DMS79 (cell line): ENCODE measurements at places on chromosomes 3 and 15.

- no peak for DNase-seq
These were observed 6.3 kb downstream of the CLK3 start for GRCh38 chr15:74621936-74622335.

DNA sequence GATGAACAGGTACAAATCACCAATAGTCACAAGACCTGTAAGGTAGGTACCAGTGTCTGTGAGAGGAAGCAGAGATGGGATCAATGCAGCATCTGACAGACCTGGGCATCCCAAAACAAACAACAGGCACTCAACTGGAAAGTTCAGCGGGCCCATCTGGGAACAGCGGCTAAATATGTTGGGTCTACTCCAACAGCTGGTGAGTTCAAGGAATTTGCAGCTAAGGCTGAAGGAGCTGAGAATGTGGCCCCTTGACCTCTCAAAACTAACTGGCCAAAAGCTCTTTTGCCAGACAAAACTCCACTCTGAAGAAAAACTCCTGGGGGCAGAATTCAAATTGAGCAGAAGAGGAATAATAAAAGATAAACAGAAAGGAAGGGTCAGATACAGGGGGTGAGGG lies 24.4 kb downstream of the AVEN start:
- no peak for DNase-seq

GRCh38 chr3:123605789-123606234 lies 21.0 kb upstream of the HACD2 start:
- no peak for DNase-seq

GRCh38 chr3:335240-335639 lies 138.7 kb downstream of the CHL1 start:
- no peak for DNase-seq

DNA sequence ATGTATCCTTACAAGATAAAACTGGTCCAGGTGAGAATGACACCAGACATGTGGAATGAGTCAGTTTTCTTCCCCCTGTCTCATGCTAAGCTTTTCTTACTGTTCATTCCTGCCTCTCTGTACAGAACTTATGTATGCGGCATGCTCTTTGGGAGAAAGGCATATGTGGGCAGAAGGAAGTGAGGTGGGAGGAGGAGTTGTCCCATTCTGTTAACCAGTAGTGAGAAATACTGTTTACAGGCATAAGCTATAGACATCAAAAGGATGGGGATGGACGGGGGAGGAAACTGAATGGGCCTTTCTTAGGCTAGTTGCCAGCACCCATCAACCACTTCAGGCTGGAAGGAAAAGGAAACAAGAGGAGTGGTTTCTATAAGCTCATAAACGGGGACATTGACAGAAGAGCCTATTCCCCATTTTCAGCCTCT lies 143.6 kb upstream of the BHLHE40 start:
- DNase-seq, result peak; percentile 63

DNA sequence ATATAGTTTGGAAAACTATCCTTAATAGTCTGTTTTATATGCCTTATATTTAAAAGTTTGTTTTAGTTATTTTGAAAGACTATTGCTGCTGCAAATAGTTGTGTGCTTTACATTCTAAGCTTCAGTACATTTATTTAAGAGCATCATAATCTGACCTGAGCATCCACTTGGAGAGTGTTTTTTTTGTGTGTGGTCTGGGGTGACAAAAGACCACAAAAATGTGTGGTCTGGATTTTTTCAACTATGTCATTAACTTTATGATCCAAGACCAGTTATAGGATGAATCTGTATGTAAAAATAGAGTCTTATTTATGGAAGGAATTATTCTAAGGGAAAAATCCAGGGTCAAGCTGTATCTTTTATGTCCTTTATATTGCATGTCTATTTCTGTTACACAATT lies 77.4 kb downstream of the SLTM start:
- no peak for DNase-seq

GRCh38 chr15:96484830-96485229 lies 154.3 kb downstream of the NR2F2 start:
- no peak for DNase-seq

DNA sequence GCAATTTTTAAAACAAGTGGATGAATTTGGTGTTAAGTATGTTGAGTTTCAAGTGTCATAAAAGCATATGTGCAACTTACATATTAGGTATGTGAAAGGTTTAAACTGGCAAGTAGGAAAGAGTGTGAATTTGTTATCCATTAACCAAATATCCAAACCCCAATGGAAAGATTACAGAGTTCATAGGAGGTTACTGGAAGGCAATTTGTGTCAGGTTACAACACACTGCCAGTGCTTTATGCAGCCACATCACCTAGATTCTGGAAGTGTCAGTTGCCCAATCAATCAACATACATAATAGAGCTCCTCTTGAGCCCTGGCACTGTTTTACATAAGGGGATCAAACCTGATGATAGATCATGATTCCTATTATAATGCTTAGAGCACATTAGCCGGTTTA lies 261.0 kb downstream of the ROBO1 start:
- no peak for DNase-seq

DNA sequence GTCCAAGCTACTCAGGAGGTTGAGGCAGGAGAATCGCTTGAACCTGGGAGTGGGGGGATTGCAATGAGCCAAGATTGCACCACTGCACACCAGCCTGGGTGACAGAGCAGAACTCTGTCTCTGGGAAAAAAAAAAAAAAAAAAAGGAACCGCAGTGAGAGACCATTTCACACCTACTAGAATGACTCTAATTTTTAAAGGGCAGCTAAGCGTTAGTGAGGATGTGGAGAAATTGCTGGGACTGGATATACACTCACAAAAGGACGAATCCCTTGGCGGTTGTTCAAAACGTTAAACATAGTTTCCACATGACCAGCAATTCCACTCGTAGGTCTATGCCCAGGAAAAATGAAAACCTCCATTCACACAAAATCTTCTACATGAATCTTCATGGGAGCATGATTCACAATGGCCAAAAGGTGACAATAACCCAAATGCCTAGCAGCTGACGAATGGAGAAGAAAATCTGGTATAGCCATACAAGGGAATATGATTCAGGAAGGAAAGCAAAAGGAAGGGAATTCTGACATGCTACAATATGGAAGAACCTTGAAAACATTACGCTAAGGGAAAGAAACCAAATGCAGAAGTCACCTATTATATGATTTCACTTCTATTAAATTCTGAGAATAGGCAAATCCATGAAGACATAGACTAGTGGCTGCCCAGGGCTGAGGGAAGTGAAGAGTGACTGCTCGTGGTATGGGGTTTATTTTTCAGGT lies 127.0 kb downstream of the CHSY1 start:
- DNase-seq, result no peak

GRCh38 chr15:69213786-69214185 lies 53.4 kb downstream of the GLCE start:
- no peak for DNase-seq

GRCh38 chr3:125137358-125138033 lies 75.1 kb downstream of the SLC12A8 start:
- DNase-seq, result no peak

DNA sequence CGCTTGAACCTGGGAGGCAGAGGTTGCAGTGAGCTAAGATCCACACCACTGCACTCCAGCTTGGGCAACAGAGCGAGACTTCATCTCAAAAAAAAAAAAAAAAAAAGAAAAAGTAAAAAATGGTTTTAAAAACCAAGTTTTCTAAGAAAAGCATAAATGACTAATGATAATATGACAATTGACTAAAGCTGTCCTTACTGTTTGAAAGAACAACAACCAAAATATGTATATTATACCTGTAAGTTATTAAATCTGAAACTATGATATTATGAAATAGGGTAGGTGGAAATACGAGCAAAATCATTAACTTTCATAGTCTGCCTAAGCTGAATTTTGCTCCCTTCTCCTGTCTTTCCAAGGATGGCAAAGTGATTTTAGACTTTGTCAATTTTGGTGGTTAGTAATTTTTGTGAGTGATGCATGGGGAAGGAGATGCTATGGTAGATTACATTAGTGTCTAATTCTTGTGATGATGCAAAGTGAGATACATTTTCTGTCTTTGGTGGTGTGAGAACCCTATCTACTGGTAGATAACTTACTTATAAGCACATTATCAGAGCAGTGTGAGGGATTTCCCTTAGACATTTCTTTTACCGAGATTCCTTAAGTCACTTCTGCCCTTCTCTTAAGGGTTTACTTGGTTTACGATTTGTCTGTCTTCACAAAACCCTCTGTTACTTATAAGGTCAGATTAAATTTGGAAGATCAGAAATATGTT lies 10.6 kb upstream of the CHD2 start:
- no peak for DNase-seq

- DNase-seq, result no peak
These were observed 3.9 kb downstream of the MST1R start for GRCh38 chr3:49899815-49900214.

DNA sequence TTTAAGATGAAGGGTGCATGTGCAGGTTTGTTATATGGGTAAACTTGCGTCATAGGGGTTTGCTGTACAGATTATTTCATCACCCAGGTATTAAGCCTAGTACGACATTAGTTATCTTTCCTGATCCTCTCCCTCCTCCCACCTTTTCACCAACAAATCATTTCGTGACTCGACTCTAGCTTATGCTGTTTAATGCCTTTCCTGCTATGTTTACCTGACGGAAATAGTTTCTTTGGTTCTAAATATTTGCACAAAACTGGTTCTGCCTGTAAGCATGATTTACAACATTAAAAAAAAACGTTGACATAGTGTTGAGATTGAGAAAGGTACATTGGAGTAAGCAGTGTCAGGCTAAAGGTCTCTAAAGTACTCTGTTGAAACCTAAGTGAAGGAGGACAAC lies 2.4 kb downstream of the GNL3 start:
- DNase-seq, result no peak

DNA sequence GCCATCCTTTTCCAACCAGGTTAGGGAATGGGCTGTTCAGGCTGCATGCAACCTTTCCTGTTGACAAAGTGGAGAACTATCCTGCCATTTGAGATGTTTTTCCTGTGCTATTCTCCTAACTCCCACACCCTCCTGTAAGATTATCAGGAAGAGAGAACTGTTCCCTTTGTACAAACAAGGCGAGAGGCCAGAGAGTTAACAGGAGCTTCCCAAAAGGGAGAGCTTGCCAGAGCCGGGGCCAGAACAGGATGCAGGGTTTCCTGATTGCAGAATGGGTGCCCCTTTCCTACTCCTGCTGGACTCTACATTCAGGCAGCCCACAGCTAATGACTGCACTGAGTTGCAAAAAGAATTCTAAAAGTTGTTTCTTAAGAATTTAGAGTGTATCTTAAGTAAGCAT lies 17.1 kb downstream of the PML start:
- DNase-seq, result no peak

DNA sequence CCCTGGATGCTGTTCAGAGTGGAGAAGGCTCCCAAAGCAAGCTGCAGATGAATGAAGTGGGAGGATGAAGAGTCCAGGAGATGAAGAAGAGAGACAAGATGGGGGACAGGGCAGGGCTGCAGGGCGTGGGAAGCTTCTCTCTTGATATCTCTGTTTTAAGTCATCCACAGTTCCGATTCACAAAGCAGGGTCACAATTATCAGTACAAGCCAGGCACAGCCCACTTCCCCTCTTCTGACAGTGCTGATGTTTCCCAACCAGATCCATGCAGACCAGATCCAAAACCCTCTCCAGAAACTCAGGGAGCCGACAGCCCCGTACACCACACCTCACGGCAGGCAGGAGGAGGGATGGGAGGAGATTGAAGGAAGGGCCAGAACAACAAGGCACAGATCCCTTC lies 31.1 kb downstream of the NTRK3 start:
- no peak for DNase-seq

GRCh38 chr3:12901623-12902045 lies 60.3 kb upstream of the RPL32 start:
- DNase-seq, result no peak

- no peak for DNase-seq
These were observed 1121.2 kb downstream of the SI start for GRCh38 chr3:163957072-163957471.

GRCh38 chr3:38836561-38836960 lies 20.5 kb upstream of the SCN10A start:
- DNase-seq, result no peak

- no peak for DNase-seq
These were observed 215.0 kb downstream of the PTPRG start for GRCh38 chr3:61776390-61776789.

- no peak for DNase-seq
These were observed 57.3 kb downstream of the PLXNA1 start for GRCh38 chr3:127040216-127040615.

- no peak for DNase-seq
These were observed 99.4 kb downstream of the SH3GL3 start for GRCh38 chr15:83546512-83546888.

- no peak for DNase-seq
These were observed 11.1 kb downstream of the ALPK3 start for GRCh38 chr15:84828086-84828908.

- DNase-seq, result no peak
These were observed 35.8 kb upstream of the THSD4 start for GRCh38 chr15:71079208-71080044.

DNA sequence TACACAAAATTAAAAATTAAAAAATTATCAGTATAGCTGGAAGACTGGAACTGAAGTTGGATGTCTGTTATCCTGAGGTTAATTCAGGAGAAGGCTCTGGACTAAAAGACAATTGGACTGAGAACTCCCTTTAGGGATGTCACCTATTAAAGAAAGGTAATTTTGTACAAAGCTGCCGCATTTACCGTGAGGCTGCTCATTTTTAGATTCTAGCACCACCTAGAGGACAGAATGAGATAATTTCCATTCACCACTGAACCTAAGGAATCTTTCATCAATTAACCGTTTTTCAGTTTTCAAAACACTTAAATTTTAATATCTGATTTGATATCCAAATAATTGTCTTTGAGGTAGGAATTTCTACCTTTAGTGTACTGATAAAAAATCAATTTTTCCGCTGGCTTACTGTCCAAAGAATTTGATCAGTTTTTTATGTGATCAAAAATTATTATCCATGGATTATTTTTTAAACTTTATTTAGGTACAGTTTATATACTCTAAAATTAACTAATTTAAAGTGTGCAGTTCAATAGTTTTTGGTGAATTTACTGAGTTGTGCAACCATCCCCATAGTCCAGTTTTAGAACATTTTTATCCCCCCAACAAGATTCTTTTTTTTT lies 106.7 kb upstream of the TNIK start:
- peak; percentile 11 for DNase-seq

DNA sequence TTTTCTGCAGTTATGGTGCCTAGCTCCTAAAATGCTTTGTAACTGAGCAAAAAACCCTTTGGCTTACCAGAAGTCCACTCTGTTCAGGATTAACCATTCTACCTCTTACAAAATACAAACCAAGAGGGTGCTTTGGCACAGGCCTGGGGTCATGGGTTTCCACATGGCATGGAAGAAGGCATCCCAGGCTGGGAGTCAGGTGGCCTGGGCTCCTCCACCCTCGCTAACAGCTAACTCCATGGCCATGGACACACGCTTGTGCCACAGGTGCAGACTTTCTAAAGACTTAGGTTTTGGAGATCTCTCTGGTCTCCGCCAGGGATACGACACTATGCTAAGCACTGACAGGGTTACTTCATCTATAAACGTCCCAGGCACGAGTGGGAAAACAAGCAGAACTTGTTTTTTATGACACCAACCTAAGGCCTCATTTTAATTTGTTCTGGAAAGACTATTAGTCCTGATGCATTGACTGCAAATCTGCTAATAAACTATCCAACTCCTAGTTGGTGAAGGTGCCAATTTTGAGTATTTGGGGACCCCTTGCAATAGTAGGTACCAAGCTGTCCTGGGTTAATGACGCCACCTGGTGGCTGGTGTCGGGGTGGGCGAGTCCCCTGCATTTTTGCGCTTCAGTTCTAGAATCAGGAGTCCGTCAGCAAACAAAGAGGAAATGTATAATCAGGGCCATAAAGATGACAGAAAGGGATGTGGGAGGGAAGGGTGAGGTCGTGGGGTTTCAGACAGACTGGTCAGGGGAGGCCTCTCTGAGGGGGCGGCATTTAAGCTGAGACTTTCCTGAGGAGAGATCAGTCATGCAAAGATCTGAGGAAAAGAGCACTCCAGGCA lies 10.3 kb upstream of the ALDH1A3 start:
- DNase-seq, result no peak
